ENCODE measurements at places on chromosomes 13 and 19.

DNA sequence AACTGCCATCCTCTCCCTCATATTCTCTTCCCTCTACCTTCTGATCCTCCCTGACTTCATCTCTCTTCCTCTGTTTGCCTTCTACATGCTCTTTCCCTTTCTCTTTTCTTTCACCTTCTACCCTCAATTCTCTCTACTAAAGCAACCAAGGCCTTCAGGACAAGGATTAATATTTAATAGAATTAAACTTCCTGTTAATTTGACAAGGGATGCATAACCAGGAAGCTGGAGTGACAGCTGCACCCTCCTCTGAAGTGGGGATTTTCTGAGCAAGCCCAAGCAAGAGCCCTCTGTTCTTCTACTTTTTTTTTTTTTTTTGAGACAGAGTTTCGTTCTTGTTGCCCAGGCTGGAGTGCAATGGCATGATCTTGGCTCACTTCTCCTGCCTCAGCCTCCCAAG lies 63.4 kb upstream of the MED4 start:
- DNase-seq, result peak; percentile 34

DNA sequence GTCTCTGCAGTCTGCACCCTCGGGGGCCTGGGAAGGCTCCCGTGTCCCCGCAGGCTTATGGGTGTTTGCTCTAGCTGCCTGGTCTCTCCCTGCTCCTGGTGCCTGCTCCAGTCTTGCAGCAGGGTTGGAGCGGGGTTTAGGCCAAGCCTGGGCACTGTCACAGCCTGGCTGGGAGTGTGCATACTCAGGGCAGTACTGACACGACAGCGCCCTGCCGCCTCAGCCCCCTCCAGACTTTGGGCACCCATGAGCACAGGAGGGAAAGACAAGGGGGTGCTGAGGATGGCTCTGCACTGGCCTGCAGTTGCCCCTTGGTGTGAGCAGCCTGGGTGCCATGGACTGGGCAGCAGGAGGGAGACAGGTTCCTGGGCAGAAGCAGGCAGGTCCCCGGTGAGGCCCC lies 35.7 kb downstream of the CEP89 start:
- DNase-seq, result no peak

DNA sequence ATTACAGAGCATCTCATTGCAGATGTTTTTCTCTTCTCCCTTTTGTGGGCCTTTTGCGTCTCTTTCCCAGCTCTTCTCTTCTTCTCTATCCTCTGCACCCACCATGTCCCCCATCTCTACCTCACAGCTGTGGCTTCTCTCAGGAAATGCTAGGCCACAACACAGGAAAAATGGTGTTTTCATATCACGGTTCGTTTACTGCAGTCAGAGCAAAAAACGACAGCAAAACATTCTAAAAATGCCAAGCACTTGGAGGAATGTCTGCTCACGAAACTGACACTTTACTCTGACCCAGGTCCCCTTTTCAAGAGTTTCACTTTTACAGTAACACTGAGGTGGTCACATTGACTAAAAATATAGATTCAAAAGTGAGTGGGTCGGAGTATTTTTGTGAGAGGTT lies 152.2 kb downstream of the DCT start:
- no peak for DNase-seq

- DNase-seq, result no peak
Measured at GRCh38 chr13:98390086-98390715, 186.7 kb downstream of the STK24 start.

GRCh38 chr19:30111021-30111855 lies 169.2 kb downstream of the URI1 start:
- DNase-seq, result no peak

- DNase-seq, result no peak
Measured at GRCh38 chr19:34733266-34733745, 737 bp upstream of the ZNF181 start.

GRCh38 chr13:96768524-96768923 lies 225.8 kb downstream of the OXGR1 start:
- DNase-seq, result no peak

DNA sequence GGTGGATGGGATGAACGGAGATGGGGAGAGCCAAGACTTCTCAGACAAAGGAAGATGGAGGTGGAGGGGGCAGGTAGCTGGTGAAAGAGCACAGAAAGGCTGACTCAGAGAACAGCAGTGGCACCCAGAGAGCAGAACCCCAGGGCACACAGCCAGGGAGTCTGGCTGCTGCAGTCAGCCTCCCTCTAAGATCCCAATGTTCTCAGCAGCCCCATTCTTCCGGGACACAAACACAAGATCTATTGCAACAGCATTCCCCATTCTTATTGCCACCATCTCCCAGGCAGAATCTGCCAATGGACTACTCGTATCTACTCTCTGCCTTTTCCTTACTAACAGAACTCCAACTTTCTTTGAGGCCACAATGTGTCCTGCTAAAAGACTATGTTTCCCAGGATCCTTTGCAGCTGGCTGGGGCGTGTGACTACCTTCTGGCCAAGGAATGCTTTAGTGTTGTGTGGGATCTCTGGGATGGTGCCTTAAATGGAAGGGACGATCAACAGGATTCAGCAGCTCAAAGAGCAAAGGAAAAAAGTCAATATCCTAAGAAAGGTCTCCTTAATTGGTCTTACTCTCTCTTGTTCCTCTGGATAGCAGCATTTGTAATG lies 7.5 kb downstream of the THAP8 start:
- DNase-seq, result no peak

GRCh38 chr13:76798037-76798436 lies 88.2 kb downstream of the KCTD12 start:
- no peak for DNase-seq

GRCh38 chr13:79503473-79504017 lies 22.6 kb downstream of the NDFIP2 start:
- no peak for DNase-seq

DNA sequence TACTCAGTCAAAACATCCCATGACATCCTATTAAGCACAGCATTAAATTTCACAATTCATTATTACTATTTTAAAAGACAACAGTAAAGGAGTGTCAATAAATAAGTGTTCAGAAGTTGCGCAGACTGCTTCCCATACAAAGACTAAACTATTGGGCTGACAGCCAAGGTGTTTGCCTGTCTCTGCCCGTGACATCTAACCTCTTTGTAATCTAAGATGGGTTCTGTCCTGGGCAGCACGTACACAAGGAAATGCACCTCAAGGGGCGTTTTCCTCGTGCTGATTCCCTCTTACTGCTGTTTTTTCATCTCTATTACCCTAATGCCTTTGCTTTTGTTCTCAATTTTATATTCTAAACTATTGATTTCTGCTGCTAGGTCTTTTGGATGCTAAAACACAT lies 216.3 kb downstream of the NHLRC3 start:
- DNase-seq, result no peak

- no peak for DNase-seq
Measured at GRCh38 chr19:45290381-45290931, 32.2 kb downstream of the CKM start.

DNA sequence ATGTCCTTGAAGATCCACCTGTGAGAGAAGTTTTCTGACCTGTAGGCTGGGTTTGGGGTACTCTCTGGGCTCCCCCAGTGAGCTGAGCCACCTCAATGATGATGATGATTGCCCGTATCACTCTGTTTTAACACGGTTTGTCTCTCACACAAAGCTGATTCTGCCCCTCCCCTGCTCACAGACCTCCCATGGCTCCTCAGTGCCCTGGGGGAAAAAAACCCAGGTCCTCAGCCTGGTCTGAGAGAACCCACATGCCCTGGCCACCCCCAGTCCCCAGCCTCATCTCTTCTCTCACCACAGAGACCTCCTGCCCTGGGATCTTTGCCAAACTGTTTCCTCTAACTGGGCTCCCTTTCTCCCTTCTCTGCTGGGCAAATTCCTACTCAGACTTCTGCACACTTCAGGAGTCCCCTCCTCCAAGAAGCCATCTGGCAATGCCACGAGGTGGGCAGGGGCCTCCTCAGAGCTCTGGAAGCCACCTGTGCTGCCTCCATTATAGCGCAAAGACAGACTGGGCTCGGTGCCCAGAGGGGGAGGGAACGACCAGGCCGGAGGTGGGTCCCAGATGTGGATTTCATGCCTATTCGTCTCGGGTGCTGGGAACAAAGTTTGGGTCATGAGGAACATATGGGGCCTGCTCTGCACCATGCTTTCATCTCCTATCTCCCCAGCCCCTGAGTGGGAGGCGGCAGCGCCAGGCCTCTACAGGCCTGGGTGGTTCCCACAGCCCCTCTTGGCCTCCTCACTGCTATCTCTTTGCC lies 8.5 kb upstream of the CA11 start:
- DNase-seq, result no peak

DNA sequence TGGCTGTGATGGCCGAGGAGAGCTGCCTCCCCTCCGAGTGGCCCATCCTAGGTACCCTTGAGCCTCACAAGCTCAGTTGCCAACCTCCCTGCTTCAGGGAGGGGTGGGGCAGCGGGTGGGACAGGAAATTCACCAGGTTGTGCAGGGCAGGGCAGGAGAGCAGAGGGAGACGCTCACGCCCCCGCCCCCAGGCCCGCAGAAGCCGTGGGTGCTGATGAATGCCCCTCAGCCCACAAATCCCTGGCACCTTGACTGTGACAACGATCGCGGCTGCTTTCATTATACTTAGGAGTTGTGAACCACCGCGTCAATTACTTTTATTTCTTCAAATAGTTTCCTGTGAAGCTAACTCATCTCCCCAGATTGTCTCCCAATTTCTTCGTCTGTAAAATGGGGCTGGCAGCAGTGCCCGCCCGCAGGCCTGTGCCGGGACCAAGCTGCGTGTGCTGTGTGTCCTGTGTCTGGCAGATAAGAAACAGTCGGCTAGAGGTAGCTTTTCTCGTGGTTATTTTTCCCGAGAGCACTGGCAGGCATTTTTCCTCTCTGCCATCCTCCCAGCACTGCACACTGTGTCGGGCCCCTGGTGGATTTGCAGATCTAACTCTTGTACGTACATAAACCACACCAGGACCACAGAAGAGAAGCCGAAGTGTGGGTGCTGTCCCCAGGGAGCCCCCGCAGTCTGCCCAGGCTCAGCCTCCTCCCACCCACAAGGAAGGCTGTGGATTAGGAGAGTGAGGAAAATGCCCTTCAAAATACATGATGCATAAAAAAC lies 7.9 kb upstream of the RASA3 start:
- no peak for DNase-seq

DNA sequence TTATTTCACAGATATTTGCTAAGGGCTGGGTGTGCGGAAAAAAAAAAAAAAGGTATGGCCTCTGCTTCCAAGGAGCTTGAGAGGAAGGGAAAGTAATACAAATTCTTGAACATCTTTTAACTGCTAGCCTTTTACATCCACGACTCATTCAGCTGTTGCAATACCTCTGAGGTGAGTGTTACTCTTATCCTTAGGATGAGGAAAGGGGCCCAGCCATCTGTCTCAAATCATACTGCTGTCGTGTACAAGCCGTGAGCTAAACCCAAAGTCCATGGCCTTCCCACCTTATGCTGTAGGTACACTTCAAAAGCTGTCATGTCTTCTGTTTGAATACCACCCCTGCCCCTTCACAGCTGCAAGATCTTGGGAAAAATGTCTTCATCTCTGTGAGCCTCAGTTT lies 146.8 kb downstream of the KCNRG start:
- no peak for DNase-seq

- DNase-seq, result no peak
Measured at GRCh38 chr13:76929851-76930374, 18.4 kb upstream of the ACOD1 start.

- DNase-seq, result no peak
Measured at GRCh38 chr13:99976575-99976974, 5.0 kb upstream of the ZIC5 start.

Measured in Calu3 (cell line).